Epithelial cell of prostate (primary cell): ENCODE measurements at places on chromosomes 7 and 10.

GRCh38 chr10:126146771-126147170 lies 241.5 kb downstream of the ADAM12 start:
- no peak for DNase-seq

GRCh38 chr7:82675396-82675795 lies 231.8 kb upstream of the CACNA2D1 start:
- DNase-seq = no peak

- no peak for DNase-seq
Observed at GRCh38 chr7:138837627-138838026, 39.6 kb upstream of the ATP6V0A4 start.

DNA sequence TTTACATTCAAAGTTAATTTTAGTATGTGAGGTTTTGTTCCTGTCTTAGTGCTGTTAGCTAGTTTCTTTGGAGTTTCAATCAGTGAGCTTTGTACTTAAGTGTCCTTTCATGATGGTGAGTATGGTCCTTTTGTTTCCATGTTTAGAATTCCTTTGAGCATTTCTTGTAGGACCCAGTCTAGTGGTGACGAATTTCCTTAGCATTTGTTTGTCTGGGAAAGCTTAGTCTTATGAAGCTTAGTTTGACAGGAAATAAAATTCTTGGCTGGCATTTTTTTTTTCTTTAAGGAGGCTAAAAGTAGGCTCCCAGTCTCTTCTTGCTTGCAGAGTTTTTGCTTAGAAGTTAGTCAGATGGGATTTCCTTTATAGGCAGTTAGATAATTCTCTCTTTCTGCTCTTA lies 209.2 kb upstream of the SEMA3C start:
- no peak for DNase-seq

DNA sequence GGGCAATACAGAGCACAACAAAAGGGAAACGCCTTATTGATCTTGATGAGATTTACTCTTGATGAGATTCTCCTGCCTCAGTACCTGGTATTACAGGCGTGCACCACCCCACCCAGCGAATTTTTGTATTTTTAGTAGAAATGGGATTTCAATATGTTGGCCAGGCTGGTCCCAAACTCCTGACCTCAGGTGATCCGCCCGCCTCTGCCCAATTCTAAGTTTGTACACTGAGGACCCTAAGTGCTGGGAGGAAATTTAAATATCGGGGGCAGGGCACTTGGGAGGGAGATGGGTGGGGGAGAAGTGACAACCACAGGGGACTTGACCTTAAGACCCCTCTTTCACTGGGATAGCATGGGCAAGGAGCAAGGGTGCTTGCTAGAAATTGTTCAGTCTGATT lies 14.1 kb downstream of the HNRNPF start:
- no peak for DNase-seq

DNA sequence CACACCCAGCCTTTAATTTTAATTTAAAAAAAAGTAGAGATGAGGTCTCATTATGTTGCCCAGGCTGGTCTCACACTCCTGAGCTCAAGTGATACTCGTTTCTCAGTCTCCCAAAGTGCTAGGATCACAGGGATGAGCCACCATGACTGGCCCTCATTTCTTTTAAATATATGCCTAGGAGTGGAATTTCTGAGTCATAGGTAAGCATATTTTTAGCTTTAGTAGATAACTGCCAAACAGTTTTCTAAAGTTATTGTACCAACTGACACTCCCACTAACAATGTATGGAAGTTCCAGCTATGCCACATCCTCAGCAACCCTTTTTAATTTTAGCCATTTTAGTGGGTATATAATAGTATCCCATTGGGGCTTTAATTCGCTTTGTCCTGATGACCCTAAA lies 13.8 kb upstream of the PPIF start:
- no peak for DNase-seq

- DNase-seq = no peak
Observed at GRCh38 chr7:66296557-66296956, 91.4 kb downstream of the TPST1 start.

GRCh38 chr10:51124852-51125251 lies 50.6 kb downstream of the PRKG1 start:
- DNase-seq = no peak

GRCh38 chr7:98420966-98421612 lies 20.2 kb upstream of the BAIAP2L1 start:
- DNase-seq = no peak

GRCh38 chr10:87867453-87867852 lies 4.0 kb downstream of the PTEN start:
- no peak for DNase-seq

- DNase-seq = no peak
Observed at GRCh38 chr7:37927773-37928444, 7.5 kb downstream of the EPDR1 start.
